ENCODE measurements at places on chromosomes 2 and 18.

- no peak for DNase-seq
Measured at GRCh38 chr2:26900831-26901321, 52.9 kb downstream of the DPYSL5 start.

DNA sequence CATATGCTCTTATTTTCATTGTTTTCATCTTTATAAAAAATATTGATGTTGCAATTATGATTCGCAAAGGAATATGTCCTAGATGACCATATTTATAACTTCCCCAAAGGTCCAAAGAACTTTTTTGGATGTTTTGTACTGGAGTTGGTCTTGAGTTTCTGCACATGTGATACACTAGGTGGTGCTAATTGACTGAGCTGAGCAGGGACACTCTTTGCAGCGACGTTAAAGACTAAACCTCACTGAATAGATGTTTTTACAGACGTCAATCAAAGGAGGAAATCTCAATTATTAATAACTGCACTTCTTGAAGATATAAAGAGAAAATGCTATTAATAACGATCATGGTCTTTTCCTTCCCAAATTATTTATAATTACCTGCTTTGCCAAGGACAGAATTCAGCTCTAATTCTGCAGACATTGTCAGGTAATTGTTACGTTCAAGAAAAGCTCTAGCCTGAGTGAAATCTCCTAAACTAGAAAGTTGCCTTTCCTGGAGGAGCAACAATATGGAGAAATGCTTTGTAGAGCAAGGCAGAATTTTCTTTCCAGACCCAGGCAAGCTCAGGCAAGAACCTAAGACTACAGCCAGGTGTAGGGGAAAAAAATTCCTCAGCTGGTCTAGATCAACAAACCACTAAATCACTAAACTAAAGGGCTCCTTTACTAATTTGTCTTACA lies 119.3 kb upstream of the RBBP8 start:
- peak; percentile 25 for DNase-seq

GRCh38 chr2:168167511-168168263 lies 79.7 kb downstream of the STK39 start:
- DNase-seq, result no peak

GRCh38 chr2:26462511-26463243 lies 15.2 kb downstream of the OTOF start:
- DNase-seq, result peak; percentile 31

DNA sequence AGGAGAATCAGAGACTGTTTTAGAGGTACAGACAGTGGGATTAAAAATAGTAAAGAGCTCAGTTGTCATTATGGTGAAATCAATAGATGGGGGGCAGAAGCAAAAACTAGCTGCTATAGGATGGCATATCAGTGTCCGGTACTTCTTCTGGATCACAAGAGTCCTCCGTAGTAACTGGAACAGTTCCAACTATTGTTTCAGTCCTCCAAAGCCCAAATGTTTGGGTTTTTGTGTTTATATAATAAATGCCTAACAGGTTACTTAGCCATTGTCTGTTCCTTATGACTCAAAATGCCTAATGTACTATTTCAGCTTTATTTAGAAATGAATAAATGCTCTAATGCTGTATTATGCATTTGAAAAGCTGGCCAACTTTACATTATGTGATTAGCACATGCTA lies 401.2 kb downstream of the PTH2R start:
- no peak for DNase-seq

DNA sequence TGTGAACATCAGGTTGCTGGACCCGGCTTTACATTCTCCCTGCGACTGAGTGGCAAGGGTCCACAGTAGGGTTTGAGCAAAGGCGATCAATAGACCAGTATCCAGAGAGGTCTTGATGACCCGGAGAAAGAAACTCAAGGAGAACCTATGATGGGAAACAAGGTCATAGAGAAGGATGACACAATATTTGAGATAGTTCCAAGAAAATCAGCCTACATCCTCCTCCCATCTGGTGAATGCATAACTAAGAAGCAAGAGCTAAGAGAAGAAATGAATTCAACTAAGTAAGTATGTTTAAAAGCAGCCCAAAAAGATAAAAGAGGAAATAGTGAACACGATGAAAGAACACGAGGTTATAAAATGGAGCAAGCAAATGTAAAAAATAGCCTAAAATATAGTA lies 166.3 kb downstream of the CD8B2 start:
- no peak for DNase-seq
